T47D (cell line): ENCODE measurements at places on chromosomes 12 and 14.

DNA sequence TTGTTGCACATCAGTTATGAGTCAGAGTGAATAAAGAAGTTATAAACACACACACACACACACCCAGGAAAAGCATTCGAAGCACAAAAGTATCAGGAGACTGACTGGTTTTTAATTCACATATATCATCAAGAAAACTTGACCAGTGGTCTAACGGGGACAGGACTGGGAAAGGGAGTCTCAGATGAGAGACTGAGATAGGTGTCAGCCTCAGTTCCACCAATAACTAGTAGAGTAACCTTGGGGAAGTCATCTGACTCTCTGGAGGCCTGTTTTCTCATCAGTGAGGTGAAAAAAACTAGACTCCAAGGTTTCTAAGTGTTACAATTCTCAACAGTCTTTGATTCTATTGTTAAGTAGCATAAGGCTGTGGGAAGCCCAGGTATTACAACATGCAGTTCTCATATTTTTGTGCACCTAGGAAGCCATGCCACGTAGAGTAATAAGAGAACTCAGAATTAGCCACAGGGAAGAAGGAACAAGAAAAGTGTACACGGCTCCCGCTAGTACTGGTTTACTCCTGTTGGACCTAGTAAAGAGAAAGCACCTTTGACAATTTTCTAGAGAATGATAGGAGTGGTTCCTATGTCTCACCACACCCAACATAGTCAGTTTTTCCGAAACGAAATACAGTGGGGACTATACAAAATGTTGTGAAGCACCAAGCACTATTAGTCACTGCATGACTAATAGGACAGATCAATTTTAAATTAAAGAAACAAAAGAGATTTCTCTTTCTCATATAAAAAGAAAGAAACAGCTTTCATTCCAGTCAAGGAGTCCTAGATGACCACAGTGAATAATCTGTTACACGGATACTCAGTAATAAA, 5.0 kb downstream of the PPTC7 start:
- peak; percentile 32 for DNase-seq

DNA sequence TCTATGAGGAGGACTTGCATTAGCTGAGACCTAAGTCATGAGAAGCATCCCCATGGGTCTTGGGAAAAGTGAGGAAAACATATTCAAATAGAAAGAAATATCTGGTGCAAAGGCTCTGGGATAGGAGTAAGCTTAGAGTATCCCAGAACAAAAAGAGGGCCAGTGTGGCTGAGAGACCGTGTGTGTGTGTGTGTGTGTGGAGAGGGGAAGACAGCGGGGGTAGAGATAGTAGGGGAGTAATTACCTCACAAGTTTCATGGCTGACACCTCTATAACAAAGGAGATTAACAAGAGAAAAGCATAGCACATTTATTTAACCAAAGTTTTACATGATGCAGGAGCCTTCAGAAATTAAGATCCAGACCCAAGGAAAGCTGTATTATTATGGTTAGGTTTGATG, 440.5 kb downstream of the RAD51B start:
- DNase-seq: no peak

GRCh38 chr12:19128485-19128884, 1.0 kb upstream of the PLEKHA5 start:
- no peak for DNase-seq

DNA sequence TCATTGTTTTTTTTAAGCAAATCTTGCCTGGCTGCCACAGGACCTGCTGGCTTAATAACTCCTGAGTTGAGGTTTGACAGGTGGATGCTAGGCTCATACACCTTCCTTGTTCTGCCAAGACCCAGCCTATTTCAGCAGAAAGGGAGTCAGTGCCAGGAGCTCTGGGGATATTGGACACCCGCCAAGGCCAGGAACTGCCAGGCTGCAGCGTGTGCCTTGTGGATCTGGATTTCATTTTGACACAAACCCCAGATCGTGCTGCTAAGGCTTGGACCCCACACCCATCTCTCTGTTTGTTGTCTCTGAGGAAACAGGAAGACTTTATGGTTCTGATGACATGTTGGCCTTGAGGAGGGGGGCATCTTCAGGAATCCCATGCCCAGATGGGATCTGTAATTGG, 44.4 kb upstream of the PRIMA1 start:
- peak; percentile 54 for DNase-seq

DNA sequence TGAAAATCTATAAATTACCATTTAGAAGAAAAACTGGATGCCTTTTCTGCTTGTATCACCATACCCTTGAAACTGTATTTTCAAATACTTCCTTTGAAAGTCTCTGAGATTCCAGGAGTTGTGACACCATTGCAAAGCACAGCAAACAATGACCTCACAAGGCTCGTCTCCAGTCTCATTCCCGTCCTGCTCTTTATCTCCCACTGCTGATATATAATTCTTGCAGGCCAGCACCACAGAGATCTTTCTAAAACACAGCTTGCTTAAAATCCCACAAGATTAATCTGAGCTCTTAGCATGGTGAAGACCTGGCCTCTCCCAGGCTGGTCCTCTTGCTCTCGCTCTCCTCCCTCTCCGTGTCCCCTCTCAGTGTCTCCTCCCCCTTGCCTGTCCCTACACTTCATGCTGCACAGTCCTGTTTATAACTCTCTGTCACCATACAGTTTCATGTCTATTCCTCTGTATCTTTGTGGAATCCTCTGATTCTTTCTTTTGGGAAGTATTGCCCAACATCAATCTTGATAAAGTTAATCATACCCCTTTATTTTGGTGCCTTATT, 51.8 kb downstream of the ZFYVE21 start:
- DNase-seq: no peak

- no peak for DNase-seq
These were observed 62.7 kb downstream of the SUDS3 start for GRCh38 chr12:118439068-118439467.

DNA sequence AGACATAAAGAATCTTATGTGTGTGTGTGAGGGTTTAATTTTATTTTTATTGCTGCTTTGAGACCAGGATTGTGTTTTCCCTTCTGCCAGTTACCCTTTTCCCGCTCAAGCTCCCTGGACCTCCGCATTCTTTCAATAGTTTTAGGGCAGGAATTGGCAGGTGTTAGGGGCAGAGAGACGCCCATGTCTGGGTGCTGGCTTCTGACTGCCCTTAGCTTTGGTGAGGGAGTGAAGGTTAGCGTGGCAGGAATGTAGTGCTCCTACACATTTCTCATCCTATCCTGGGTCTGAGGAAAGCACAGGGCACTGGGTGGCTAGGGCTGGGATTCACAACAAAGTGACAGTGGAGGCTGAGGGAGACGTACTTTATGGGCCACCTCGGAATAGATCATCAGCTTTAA, 428.1 kb downstream of the ZFP36L1 start:
- no peak for DNase-seq

DNA sequence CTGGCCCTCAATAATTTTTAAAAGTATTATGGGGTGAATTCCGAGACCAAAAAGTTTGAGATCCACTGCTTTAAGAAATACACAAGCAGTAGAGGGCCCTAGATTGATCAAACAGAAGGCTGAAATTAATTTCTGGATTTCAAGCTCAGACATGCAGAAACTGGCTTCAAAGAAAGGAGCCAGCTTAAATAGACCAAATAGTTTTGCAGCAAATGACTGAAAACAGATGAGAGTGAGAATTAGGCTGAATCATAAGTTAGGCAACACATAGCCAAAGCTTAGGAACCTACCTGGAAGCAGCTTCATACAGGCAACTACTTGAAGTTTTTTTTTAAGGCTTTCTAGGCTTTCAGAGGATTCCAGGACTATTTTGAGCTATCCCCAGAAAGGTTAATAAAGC, 12.4 kb downstream of the ATF7 start:
- no peak for DNase-seq

- DNase-seq: no peak
These were observed 983.6 kb downstream of the VRK1 start for GRCh38 chr14:97780804-97781203.

DNA sequence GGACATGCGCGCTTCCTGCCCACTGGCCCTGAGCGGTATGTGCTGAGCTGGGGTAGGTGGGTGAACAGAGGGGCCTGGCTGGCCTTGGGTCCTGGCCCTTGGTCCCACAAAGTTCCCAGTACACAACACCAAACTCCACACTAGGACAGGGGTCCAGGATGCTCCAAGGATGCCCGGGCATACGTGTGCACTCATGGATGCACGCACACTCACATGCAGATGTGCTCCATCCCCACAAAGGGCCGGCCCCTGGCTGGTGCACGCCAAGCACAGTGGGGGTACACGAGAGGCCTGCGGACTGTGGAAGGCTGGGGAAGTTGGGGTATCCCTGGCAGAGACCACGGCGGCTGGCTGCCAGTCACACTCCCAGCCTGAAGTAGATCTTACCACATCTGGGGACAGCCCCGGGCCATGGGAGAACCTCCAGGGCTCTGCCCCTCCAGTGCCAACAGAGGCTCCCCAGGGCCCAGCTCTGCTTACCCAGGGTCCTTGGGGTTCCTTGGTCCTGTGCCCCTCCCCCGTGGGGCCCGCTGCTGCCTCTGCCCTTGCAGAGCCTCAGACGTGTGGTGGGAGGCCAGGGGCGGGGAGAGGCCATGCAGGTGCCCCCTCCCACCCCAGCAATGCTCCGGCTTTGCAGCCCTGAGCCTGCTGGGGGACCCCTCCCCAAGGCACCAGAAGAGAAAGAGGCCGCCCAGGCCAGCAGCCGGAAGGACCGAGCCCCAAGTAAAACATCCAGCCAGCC, 24.0 kb upstream of the NUDT14 start:
- no peak for DNase-seq

DNA sequence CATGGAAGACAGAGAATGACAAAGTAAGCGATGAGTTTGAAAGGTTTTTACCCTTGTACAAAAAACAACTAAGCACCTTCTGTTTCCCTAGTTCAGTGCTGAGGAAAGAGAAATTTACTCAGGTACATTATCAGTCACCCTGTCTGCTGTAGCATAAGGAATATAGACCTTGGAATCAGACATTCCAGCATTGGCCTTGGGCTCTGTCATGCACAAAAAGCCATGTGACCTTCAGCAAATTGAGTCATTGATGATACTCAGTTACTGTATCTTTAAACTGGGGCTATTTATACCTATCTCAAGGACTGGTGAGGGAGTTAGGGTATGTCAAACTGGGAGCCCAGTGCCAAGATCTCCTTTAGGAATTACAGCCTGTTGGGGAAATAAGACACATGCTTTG, 19.3 kb upstream of the TCL1A start:
- DNase-seq: no peak

GRCh38 chr12:110556705-110557104, 26.4 kb downstream of the PPTC7 start:
- DNase-seq: no peak
